Activated B cell treated with CpG ODN at 0.5 μM for 24 hours (primary cell): ENCODE measurements at places on chromosomes 7 and 10.

- no peak for DNase-seq
Observed at GRCh38 chr10:15515202-15515601, 144.1 kb upstream of the FAM171A1 start.

DNA sequence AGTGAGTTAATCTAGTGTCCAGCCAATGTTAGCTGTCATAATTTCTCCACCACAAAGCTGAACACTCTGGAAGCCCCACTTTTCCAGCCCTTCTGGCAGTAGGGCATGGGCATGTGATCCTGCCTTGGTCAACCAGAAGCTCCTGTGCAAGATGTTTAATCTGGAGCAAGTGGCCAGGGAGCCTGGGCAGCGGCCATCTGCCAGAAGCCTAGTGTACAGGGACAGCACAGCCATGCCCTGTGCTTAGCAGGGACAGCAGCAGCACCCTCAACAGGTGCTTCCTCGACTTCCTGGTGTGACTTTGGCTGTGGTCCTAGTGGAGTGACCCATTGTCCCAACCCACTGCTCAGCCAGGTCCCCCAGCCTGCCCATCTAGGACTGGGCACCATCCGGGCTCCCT lies 10.3 kb downstream of the RBP3 start:
- DNase-seq: no peak

GRCh38 chr7:43390576-43390975 lies 192.3 kb upstream of the STK17A start:
- no peak for DNase-seq

GRCh38 chr10:5631936-5632335 lies 34.5 kb downstream of the ASB13 start:
- DNase-seq: no peak

DNA sequence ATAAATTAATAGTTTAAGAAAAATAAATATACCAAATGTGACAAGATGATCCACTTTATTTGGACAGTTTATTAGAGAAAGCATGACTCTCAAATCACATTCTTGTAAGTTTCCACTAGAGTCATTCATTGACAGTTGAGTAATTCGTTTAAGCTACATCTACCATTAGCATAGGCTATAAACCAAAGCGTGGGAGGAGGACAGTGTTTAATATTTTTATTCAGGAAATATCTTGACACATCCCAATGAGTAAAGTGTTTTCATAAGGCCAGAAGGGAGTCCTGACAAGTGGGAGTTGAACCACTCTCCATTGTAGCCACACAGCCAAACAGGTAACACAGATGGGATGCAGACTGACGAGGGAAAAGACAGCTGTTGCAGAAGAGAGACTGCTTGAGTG lies 386.5 kb upstream of the SEMA3D start:
- no peak for DNase-seq
